H4 (cell line): ENCODE measurements at places on chromosomes 11 and 22. TPM values are rescaled to one million over a fixed set of nuclear protein-coding genes. Genes with fewer than 3 reads are reported as not detected.

Gene EFCAB6
- total RNA-seq = 2.6 TPM in 2 replicates

Gene OLFML1
- 0.21 and 0.33 TPM in 2 replicates for total RNA-seq

DNA sequence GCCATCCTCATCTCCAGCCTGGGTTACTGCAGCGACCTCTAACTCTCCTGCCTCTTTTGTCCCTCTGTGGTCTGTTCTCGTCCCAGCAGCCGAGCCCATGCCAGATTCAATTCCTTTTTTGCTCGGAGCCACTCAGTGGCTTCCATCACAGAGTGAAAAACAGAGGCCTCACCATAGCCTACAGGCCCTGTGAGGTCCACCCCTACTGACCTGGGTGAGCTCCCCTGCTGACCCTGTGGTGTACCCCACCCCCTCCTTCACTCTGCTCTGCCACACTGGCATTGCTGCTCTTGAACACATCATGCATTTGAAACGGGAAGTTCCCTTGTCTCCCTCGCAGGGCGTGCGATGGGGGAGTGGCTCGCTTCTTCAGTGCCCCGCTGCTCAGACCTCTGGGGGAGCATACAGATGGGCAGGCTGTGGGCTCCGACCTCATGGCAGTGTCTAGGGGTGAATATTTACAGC, 2.1 kb downstream of the AIP start:
- no peak for DNase-seq

DNA sequence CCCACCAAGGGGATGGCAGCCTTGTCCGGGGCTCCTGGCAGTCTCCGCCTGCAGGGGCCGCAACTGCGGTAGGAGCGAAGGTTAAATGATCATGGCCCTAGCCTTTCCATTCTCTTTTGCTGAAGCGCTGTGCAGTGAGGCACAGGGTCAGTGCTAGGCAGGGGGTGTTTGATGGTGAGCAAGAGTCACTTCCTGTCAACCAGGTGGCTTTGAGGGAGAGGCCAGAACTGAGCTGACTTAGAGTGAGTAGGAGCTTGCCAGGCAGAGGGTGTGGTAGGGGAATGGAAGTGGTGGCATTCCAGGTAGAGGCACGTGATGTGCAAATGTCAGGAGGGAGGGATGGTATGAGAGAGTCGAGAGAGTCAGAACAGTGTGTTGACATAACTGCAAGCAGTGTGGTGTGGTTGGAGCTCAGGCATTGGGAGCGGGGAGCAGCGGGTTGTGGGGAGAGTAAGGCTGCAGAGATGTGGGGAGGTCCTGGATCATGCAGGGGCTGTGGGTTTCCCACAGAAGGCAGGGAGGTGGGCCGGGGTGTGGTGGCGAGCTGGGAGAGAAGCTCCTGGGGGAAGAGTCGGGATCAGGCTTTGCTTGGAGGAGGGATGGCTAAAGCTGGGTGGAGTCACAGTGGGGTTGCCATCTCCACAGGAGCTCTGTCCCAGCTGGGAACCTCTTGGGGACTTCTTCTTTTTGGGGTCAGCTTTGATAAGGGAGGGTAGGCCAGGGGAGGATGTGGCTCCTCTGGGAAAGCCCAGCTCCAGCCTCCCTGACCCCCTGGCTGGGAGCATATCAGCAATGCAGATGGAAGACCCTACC, 33.3 kb downstream of the AMPD3 start:
- DNase-seq = peak; percentile 72

GRCh38 chr11:134229126-134229790, 4.8 kb downstream of the VPS26B start:
- no peak for DNase-seq

DNA sequence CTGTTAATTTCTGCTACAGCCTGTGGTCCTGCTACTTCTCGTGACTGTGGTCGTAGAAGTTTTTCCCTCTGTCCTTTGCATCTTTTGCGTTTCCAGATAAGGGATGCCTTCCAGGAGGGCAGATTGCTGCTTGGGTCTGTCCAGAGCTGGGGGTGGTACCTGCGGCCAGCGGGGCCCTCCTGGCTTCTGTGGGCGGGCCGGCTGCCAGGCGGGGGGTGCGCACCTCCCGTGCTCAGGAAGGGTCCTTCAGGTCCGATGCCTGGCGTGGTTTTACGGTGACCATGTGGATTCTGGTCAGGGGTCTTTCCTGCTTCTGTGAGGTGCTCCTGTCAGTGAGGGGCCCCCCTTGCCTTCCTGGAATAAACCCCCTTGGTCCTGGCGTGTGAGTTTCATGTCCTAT, 84.8 kb downstream of the KCNQ1 start:
- DNase-seq = no peak
